ENCODE measurements at places on chromosomes 4 and X.

DNA sequence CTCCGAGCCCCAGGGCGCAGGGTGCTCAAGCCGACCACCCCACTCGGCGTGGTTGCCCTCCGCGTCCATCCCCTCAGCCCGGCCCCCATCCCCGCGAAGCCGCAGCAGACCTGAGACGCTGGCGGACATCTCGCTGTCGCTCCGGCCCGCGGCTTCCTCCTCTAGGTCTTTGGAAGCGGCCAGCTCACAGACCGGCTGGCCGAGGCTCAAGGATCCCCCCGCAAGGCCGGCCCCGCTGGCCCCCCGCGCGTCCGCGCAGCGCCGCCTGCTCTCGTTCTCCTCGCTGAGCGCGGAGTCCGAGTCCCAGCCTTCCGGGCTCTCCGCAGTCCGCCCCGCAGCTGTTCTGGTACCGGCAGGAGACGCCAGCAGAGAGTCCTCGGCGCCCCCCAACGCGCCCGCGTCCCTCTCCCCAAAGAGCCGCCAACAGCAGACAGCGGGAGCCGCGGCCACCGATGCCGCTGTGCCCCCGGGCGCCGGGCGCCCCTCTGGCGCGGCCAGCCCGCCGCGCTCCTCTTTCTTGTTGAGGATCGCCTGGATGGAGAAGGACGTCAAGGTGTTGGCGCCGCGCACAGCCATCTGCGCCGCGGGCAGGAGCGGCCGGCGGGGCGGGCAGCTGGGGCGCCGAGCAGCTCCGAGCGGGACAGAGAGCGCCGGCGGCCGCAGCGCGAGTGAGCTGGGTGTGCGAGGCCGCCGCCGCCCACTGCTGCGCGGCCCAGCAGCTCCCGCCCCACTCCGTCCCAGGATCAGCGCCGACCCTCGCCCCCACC is at the start of gene NKX3-2:
NKX3-2 (minus strand) TSS at position 670 of the 767 bp plus-strand sequence; CDS start at position 576, 94 bp downstream.
- no peak for DNase-seq

DNA sequence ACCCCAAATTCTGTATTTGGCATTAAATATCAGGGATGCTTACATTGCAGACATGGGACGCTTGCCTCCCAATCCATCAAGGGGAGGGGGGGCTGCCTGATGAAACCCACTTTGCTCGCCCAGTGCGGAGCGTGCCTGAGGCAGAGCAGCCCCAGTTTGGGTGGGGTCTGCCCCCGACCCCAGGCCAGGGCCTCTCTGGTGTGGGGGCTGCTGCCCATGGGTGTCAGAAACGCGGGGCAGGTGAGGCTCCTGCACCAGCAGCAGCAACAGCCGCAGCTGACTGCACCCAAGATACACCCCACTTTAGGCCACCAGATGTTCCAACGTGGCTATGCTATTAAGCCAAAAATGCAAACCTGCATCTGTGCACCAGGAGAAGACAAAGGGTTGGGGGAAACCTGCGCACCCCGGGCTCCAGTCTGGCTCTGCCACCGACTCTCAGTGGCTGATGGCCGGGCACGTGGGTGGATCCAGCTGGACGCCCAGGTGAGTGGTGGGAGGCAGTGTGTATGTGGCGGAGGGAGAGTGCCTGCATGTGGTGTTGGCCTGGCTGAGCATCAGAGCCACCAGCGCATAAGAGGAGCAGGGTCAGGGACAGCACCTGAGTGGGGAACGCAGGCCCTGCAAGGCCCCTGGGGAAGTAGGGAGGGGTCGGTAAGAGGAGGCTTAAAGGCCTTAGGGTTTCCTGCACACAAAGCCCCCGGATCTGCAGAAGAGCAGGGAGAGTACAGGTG is 86.2 kb downstream of the ABLIM2 start:
- DNase-seq, result no peak

GRCh38 chrX:75603833-75604232 is 81.0 kb upstream of the ZDHHC15 start:
- DNase-seq, result no peak

DNA sequence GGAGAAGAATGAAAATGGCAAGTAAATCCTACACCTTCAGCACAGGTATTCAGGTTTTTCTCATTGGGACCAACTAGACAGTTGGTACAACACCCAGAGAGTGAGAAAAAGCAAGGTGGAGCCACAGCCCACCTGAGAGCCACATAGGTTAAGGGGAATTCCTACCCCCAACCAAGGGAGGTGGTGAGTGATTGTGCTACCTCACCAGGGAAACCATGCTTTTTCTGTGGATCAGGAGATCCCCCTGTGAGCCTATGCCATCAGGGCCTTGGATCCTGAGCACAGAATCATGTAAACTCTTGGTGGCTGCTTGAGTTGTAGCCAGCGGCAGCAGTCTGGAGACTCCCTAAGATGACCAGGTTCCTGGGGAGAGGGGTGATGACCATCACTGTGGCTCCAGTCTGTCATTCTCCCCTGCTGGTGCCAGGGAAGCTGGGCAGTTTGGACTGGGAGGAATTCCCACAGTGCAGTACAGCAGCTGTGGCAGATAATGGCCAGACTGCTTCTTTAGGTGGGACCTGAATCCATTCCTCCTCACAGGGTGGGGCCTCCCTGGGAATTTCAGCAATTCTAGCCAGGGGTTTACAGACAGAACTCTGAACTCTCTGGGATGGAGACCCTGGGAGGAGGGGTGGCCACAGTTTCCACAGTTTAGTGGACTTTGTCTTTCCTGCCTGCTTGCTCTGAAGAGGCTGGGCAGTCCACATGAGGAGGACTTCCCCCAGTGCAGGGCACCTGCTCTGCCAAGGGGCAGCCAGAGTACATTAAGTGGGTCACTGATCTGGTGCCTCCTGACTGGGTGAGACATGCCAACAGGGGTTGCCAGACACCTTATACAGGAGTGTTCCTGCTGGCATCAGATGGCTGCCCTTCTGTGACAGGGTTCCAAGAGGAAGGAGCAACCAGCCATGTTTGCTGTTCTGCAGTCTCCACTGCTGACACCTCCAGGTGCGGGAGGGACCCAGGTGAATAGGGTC is 43.2 kb downstream of the PARM1 start:
- DNase-seq, result no peak

- DNase-seq, result no peak
Measured at GRCh38 chrX:3094261-3094660, 53.0 kb downstream of the ARSF start.

- no peak for DNase-seq
Measured at GRCh38 chrX:53284684-53285447, 3.5 kb upstream of the IQSEC2 start.

DNA sequence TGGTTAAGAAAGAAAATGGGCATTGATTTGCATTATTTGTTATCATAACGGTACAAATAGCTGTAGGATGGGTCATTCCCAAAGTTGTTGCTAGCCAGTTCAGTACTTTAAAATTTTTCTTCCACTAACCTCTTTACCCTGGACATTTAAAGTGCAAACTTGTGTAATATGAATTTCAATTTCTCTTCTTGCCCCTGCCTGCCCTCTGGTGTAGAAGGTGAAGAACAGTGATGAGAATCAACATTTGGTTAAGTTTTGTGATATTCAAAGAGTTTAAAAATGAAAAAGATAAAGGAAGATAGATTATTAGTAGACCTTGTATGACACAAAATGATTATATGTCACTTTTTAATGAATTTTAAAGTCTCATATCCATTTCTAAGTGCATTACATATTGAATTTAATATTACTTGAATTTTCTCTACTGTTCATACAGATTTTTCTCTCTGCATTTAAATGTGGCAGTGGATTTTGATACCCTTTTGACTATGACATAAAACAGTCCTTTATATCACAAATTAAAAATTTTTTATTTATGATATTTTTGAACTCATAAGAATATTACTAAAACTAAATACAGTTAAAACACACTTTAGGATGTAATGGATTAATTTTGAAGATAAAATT is 337.7 kb downstream of the BMPR1B start:
- no peak for DNase-seq

DNA sequence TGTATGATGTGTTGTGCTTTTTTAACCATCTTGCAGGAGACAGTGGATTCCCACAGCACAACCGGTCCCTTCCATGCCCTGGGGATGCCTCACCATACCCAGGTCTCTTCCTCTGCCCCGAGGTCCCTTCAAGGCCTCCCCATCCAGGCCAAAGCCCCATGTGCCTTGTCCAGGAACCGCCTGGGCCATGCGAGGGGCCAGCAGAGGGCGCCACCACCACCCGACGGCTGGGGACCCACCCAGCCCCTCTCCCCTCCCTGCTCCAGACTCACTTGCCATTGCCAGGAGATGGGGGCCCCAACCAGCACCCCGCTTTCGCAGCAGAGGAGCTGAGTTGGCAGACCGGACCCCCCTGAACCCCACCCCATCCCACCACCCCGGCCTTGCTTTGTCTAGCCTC is 485.5 kb downstream of the TRAM1L1 start:
- DNase-seq, result no peak

DNA sequence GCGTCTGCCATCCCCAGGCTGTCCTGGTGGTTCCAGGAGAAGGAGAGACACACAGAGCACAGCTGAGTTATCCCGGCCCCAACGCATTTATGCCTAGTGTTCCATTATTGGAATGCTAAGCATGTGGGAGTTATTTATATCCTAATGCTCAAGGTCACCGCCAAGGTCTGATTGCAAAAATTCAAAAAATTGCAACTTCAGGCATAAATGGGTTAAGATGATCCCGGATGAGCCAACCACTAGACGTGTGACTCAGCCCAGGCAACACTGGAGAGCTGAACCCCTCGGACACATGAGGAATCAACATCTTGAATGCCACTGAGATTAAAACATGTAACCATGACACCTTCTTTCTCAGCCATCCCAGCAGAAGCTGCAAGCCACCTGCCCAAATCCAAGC is 3.8 kb upstream of the ZCCHC4 start:
- no peak for DNase-seq

DNA sequence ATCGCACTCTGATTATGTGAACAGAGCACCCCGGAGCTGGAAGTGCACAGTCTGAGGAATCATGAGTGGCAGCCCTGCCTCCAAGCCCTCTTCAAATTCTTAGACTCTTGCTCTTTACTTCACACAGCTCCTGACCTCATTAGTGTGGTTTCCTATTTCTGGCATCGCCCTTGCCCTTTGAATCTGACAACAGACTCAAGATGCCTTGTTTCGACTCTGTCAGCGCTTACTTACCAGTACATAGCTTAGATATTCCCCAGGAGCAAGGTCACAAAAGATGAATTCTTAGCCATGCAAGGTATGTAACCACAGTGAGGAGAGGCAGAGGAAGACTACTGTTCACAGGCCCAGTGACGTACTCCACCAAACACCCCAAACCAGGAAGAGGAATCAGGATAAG is 167.2 kb downstream of the KDR start:
- DNase-seq, result no peak

DNA sequence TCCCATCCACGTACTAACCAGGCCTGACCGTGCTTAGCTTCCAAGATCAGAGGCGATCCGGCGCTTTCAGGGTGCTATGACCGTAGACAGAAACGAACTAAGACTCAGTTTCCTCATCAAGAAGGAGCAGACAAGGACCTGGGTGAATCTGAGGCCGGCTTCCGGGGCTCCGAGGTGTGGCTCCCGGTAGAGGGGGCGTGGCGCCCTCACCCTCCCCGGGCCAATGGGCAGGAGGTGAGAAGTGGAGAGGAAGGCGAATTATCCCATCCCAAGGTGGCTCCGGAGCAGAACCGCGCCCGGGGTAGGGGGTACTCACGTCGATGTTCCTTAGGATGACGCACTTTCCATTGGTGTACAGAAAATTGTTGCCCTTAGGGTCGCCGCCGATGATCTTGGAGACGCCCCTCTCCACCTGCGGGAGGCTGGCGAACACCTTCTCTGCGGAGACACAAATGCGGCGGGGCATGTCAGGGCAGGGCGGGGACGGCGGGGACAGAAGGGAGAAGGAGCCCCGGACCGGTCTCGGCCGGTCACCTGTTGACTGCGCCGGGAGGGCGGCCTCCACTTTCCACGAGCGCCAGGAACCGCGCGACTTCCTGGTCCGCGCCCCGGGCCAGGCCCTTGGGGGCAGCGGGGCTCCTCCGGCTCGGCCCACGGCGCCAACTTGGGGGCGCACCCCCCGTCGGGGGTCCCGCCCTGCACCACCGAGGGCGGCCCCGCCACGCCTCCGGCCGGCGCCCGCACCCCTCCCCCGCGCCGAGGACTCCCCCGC is 616 bp downstream of the WDR1 start:
- no peak for DNase-seq

DNA sequence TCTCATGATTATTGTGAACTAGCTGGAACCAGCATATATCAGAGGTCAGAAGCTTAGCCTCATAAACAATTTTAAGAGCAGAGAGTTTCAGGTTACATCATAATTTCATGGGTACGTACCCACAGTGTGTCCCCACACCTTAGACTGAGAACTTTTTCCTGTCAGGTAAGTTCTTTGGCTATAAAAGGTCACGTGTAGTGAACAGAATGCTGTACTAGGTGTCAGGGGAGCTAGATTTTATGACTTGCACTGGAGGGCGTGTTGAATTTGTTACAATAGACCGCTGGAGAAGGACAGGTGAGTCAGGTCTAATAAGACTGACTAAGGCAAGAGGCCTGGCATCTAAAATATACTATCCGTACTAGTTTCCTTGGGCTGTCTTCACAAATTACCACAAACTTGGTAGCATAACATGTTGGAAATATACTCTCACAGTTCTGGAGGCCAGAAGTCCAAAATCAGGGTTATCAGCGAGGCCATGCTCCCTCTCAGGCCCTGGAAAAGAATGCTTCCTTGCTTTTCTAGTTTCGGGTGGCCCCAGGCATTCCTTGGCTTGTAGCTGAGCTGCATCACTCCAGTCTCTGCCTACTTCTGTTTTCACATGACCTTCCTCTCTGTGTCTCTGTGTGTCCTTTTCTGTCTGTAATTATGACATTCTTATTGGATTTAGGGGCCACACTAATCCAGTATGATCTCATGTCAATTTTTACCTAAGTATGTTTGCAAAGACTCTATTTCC is 512.0 kb upstream of the NR3C2 start:
- DNase-seq, result no peak

All from HS-5 (cell line).